ENCODE measurements at places on chromosomes 11 and 22.
A peak's percentile ranks its signal among the peaks of the same experiment; 100 is the strongest.

DNA sequence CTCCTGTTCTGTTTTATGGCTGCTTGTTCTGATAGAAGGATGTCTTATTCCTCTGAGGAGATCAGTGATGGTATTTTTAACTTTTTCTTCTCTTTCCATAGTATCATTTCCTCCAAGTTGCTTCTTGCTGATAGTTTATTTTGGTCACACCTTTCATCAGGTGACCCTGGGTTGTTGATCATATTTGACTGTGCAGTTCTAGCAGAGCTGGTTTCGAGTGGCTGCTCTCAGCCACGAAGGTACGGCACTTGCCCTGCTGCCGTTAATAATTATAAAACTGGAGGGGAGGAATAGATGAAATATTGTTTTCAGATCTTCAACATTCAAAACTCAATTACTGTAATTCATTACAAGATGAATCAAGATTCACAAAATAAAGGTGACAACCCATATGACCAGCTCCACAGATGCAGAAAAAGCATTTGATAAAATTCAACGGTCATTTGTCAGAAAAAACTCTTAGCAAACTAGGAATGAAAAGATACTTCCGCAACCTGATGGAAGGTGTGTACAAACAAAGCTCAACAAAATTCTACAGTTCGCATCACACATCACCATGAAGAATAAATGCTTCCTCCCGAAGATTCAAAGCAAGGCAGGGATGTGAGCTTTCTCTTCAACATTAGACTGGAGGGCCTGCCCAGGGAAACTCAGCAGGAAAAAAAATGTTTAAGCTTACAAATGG, 59.2 kb upstream of the RTL6 start:
- no peak for DNase-seq

- DNase-seq = no peak
Measured at GRCh38 chr11:12454782-12455181, 77.4 kb downstream of the PARVA start.

DNA sequence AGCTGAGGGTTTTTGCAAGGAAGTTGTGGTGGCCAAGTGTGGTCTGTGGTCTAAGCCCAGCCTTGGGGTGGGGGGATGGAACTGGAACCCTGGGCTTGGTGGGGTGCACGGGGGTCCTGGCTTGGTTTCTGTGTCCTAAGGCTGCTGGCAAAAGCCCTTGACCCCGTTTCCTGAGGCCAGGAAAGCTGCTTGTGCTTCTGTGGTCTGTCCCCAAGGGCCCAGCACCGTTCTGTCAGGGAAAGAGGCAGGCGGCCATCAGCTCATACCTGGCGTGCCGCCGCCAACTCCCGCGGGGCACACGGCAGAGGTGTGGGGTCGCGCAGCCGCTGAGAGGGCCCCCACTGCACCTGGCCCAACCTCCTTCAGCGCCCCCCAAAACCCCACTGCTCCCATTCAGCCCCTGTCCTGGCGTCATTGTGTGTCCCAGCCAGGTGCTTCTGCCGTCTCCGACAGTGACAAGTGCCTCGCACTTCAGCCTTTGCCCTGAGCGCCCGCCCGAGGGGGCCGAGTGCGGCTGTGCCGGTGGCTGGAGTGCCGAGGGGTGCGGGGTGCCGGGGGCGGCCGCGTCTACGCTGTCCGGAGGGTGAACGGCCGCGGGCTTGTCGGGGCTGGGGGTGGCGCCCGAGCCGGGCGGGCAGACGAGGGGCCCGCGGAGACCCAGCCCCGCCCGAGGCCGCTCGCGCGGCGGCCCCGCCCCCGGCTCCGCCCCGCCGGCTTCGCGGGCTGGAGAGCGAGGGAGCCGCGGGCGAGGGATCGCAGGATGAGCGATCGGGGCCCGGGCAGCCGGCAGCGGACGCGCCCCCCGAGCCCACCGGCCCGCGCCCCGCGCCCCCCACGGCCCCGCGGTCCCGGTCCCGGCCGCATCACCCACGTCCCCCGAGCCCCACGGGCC, at the start of gene CNIH2:
Gene CNIH2 (plus strand): TSS at position 705 of the 892 bp plus-strand sequence. CDS start 282 bp downstream, outside the sequence.
- no peak for DNase-seq

DNA sequence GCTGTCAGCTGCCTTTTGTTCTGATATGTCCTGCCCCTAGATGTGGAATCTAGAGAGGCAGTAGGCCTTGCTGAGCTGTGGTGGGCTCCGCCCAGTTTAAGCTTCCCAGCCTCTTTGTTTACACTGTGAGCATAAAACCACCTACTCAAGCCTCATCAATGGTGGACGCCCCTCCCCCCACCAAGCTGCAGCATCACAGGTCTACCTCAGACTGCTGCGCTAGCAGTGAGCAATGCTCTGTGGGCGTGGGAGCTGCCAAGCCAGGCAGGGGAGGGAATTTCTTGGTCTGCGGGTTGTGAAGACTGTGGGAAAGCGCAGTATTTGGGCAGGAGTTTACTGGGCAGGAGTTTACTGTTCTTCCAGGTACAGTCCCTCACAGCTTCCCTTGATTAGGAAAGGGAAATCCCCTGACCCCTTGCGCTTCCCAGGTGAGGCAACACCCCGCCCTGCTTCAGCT, 98.5 kb downstream of the SMCO4 start:
- DNase-seq = no peak

DNA sequence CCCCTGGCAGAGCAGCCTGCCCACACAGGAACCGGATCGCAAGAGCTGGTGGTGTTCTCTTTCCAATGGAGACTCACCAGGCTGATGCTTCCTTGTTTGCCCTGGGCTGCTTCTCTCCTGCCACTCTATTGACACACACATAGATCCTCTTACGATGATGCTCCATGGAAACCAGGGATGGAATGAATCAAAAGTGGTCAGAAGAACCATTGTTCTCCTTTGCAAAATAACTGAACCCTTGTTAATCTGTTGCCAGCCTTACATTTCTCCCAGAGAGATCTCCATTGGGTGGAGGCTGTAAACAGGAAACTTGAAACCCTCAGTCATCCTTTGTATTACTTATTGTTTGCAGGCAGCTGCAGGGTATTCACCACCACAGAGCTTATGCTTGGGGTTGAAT, 24.6 kb upstream of the LDLRAD3 start:
- DNase-seq = peak; percentile 82

DNA sequence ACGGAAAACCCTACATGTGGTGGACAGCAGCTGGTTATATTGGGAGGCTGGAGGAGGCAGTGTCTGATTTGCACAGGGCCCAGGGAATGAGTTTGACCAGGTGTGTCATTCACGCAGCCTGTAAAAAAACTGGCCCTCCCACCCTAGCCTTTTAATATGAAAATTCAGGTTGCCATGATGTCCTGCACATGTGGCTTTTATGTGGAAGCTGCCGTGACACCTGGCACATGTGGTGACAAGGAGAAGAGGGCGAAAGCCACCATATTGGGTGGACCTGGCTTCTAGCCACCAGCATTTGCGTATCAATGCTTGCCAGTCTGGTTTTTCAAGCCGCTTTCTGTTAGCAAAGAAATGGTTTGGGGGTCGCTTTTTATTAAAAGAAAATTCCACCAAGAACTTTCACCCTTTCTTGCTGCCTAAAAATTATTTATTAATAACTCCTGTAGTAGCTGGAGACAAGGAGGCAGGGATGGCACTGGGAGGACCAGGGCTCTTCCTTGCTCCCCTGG, 43.4 kb downstream of the ZNF280B start:
- DNase-seq = no peak

GRCh38 chr11:43515090-43515489, 156.4 kb downstream of the TTC17 start:
- DNase-seq = no peak

DNA sequence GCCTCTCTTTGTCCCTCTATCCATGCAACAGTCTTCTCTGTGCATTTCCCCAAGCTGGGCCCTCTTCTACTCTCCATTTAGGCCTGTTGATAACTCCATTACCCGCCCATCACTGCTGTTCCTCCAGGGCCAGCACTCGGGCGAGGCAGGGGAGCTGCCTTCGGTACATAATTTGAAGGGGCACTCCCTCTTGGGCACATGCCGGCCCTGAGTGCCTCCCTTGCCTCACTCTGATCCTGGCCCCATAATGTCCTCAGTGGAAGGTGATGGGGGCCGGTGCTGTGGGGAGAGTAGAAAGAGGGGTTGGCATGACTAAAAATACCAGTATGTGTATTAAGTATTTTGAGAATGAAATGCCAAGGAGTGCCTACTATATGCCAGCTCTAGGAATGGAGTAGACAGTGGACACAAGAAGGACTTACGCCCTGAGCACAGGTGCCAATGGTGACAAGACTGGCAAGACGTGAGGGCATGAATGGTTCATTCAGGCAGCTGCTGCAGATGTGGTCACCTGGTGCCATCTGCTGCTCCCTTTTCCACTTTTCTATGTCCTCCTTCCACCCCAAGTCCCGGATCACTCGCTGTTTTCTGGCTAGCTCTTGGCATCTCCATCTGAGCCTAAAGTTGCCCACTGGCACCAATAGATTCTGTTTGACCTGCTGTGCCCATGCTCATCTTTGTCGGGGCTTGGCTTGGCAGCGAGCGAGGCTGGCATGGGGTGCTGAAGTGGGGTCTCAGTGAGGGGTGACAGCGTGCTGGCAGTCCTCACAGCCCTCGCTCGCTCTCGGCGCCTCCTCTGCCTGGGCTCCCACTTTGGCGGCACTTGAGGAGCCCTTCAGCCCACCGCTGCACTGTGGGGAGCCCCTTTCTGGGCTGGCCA, 22.6 kb downstream of the TMEM218 start:
- no peak for DNase-seq

DNA sequence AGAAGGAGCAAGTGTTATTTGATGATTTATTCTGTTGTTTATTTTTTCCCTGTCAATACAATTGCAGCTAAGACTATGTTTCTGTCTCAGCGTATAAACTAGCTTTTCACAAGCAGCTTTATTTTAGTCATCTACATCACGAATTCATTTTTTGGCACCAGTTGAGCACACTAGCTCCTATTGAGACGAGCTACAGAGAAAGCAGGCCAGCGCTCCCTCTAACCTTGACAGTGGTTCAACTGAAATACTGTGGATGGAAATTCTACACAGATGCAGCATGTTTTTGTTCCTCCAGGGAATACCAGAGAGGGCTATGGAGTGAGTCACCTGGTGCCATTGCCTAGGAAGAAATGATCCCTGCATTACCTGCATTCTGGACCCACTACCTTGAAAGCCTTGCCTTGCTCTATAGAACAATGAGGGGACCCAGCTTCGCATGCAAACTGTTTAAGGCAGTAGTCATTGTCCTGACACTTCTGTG, 108.2 kb upstream of the ARHGAP42 start:
- no peak for DNase-seq

- no peak for DNase-seq
Measured at GRCh38 chr11:70742553-70743291, 344.4 kb downstream of the CTTN start.

DNA sequence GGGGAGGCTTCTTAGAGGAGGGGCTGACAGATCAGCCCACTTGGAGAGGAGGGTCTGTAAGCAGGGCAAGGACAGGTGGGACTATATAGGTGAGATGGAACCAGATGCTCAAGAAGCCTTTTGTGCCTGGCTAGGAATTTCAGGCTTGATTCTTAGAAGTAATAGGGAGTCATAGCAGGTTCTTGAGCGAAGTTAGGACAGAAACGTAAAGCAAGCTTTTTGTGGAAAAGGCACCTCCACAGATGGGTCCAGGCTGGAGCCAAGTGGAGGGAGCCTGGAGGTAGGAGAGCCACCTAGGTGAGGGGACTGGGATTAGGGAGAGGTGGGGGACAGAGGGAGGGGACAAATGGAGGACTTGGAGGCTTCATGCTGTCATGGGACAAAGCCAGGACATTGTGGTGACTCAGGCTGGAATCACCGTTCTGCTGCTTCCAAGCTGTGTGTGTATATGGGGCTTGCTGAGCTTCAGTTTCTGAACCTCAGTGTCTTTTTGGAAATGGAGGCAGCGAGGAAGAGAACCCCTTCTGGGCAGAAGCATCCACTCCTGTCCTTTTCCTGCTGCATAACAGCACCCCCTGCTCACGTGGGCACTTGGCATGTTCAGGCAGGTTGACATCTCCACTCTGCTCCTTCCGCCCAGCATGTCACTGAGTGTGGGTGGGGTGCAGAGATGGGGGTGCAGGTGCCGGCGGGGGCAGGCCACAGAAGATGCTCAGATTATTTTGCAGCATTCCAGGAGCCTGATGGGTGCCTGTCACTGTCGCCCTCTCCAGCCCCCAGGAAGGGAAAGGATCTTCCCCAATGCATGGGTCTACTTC, 58.0 kb downstream of the MCM5 start:
- DNase-seq = no peak

- no peak for DNase-seq
Measured at GRCh38 chr22:24289741-24290163, 19.1 kb downstream of the SPECC1L start.

DNA sequence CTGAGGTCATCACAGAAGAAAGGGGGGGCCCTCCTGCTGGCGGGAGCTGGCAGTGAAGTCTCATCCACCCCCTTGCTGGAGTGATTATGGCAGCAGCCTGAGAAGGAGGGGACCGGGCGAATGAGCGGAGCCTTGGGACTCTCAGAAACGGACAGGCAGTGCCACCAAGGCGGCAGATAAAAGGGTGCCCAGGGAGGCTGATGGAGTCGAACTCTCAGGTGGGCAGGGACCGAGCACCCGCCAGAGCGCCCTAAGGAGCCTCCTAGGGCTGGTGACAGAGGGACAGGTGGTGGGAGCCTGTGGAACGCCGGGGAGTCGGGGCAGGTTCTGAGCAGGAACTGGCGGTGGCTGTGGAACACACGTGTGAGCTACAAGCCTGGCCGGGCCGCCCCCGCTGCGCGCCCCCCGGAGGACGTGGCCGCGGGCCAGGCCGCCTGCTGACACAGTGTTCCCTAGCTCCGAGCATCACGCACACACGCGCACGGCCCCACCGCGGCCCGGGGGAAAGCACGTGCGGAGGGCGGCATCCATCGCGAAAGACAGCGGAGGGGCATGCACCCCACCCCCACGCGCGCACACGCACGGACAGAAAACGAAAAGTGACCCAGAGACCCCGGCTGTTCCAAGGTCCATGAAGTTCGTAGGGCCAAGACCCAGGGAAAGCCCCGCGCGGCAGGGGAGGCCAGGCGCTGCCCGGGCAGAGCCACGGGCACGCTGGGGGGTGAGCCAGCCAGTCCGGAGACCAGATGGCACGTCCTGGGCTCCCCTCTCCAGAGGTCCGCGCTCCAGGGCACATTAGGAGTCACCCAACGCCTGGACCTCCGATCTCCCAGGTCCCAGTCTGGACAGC, 1.0 kb downstream of the VWCE start:
- no peak for DNase-seq

DNA sequence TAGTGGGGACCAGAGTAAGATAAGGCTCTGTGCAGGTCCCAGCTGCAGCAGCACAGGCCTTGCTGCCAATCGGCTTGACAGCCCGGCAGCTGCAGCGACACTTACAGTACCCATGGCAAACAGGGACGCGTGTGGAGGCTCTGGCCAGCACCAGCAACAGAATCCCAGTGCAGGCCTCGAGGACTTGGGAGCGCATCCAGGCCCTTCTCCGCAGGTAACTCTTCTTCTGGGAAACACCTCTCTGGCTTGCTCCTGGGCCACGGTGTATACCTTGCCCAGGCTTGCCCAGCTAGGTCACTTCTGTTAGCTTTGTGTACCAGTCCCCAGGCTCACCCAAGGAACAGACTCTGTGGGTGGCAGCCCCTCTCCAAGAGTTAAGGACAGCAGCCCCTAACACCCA, 126.7 kb downstream of the CTTN start:
- DNase-seq = no peak

- DNase-seq = no peak
Measured at GRCh38 chr11:89321401-89321800, 143.7 kb downstream of the TYR start.

- DNase-seq = no peak
Measured at GRCh38 chr11:102604875-102605274, 20.3 kb downstream of the MMP20 start.

GRCh38 chr22:45860201-45860600, 116.8 kb downstream of the WNT7B start:
- DNase-seq = no peak

Data from globus pallidus (tissue), 1 donor.